ENCODE measurements at places on chromosomes 11 and 22. TPM values are rescaled to one million over a fixed set of nuclear protein-coding genes. Genes with fewer than 3 reads are reported as not detected.
A peak's percentile ranks its signal among the peaks of the same experiment; 100 is the strongest.

GRCh38 chr11:68226421-68226820, 13.3 kb upstream of the KMT5B start:
- DNase-seq = no peak

Gene HTR3B
- not detected for total RNA-seq

DNA sequence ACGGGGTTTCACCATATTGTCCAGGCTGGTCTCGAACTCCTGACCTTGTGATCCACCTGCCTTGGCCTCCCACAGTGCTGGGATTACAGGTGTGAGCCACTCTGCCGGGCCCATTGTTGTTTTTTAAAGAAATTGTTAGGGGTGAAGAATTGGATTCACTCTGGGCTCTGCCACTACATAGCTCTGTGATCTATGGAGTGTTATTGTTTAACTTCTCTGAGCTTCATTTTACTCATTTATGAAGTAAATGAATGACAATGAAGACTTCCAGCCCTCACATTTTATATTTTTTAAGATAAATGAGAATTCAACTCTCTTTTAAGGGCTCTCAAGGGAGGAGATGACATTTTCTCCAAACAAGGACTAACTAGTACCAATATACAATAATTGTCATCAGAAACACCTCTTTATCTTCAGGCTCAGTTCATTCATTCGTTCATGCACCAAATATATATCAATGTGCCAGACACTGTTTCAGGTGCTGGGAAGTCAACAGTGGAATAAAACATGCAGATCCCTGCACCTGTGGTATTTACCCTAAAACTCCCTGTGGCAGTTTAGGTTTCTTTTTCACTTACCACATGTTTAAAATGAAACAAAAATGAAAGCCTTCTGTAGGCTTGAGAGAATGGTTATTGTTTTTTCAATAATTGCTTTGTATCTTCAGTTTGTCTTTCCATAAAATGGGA, 23.5 kb upstream of the GRAMD1B start:
- no peak for DNase-seq

- peak; percentile 56 for DNase-seq
Measured at GRCh38 chr11:88103337-88104206, 71.7 kb downstream of the RAB38 start.

GRCh38 chr11:61529537-61530225, 21.1 kb downstream of the LRRC10B start:
- DNase-seq = no peak

All from astrocyte (in vitro differentiated cells and primary cell).